ENCODE measurements at places on chromosomes 11 and 22. TPM values are rescaled to one million over a fixed set of nuclear protein-coding genes. Genes with fewer than 3 reads are reported as not detected.

The CTSW gene
- total RNA-seq, result 161 TPM

DNA sequence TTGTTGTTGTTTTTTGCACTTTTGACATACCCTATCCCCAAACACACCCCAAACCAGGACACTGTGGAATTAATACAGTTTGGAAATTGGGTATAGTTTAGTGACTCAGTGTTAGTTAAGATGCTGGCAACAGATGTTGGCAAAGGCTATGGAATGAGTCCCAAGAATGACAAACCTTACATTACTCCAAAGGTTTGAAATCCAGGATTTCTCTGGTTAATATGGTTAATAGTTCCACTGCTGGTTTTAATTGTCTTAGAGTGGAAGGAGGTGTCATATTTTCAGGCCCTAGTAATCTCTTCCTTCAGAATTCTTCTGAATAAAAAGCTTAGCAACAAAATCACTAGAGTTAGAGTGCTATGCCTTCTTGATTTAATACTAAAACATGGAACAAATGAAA lies 775 bp downstream of the LPXN start:
- peaks cover 44% of the 10 kb centered on the region for H3K4me1 ChIP-seq
- H3K27ac ChIP-seq, result peak overlapping the region; percentile 97
- H3K36me3 ChIP-seq, result peaks cover 27% of the 10 kb centered on the region
- peak overlapping the region; percentile 96 for H3K4me3 ChIP-seq
- DNase-seq, result no peak

The KDM4E gene
- total RNA-seq, result not detected

DNA sequence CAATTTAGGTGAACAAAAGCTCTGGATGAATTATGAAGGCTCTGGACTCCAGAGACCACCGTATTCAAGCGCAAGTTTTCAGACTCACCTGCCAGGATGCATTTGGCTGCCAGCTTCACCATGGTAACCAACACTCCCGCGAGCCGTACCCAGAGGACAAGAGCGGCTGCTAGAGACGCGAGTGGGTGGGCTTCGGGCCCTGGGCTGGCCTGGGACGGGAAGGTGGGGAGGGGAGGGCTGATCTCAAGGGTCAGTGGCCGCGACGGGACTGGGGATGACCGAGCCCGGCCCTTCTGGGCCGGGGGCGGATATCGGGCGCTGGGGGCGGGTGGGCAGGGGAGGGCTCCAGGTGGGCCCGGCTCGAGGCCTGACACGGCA lies 344 bp downstream of the IFT27 start:
- peak overlapping the region; percentile 72 for H3K27ac ChIP-seq
- peaks cover 2% of the 10 kb centered on the region for H3K36me3 ChIP-seq
- H3K4me3 ChIP-seq, result peak overlapping the region; percentile 83
- no peaks in the 10 kb centered on the region for H3K27me3 ChIP-seq

DNA sequence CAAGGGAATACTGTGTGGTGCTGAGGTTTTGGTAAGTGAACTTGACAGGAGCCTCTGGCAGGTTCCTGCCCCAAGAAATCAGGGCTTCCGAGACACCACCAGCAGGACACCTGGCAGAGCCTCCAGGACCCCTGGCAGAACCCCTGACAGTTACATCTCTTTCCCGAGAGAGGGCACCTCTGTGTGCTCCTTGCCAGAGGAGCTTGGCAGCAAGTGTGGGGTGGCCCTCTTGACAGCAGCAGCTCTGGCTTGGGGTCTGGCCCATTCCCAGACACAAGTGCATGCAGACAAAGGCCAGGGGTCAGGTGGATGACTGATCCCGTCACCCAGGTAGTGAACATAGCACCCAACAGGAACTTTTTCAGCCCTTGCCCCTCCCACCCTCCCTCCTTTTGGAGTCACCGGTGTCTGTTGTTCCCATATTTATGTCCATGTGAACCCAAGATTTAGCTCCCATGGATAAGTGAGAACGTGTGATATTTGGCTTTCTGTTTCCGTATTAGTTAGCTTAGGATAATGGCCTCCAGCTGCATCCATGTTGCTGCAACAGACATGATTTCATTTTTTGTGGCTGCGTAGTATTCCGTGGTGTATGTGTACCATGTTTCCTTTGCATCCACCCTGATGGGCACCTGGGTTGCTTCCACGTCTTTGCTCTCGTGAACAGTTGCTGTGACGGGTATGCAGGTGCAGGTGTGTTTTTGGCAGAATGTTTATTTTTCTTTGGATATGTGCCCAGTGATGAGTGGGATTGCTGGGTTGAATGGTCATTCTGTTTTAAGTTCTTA lies 21.2 kb upstream of the OSBPL5 start:
- DNase-seq, result no peak
- no peak overlapping the region for H3K27ac ChIP-seq
- H3K4me3 ChIP-seq, result no peak overlapping the region
- H3K27me3 ChIP-seq, result peaks cover 5% of the 10 kb centered on the region

- no peak for DNase-seq
- no peak overlapping the region for H3K27ac ChIP-seq
- H3K27me3 ChIP-seq, result peaks cover 5% of the 10 kb centered on the region
- no peaks in the 10 kb centered on the region for H3K36me3 ChIP-seq
- no peak overlapping the region for H3K4me3 ChIP-seq
Measured at GRCh38 chr11:64150481-64151239, 15.3 kb downstream of the MACROD1 start.

DNA sequence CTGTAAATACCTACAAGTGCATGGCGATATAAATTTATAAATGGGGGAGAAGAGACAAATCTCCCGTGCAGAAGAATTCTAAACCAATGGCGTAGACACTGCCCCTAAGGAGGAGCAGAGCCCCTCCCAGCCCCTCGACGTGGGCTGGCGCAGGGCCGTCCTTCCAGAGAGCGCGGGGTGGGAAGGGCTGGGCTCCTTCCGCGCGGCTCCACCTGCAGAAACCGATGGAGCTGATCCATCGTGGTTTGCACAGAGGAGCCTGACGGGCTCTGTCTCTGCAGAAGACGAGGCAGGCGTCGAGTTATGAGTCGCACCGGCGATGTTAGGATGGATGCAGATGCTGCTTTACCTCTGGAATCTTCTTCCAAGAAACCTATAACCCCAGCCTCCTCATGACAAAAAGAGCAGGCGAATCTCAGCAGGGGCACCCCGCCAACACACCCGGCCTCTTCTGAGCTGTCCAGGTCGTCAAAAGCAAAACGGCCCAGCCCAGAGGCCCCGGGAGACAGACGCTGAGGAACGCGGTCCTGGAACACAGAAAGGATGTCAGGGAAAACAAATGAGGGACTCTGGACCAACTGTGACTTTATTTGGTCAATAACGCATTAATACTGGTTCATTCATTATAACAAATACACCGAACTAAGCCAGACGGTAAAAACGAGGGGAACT lies 11.0 kb upstream of the B4GALNT4 start:
- H3K4me1 ChIP-seq, result peaks cover 24% of the 10 kb centered on the region
- no peak overlapping the region for H3K27ac ChIP-seq
- H3K36me3 ChIP-seq, result no peaks in the 10 kb centered on the region
- no peak overlapping the region for H3K4me3 ChIP-seq

The C2CD2L gene
- total RNA-seq, result 32.6 TPM

- no peak overlapping the region for H3K27ac ChIP-seq
- no peaks in the 10 kb centered on the region for H3K36me3 ChIP-seq
- peaks cover 2% of the 10 kb centered on the region for H3K27me3 ChIP-seq
- no peak overlapping the region for H3K4me3 ChIP-seq
- no peak for DNase-seq
Measured at GRCh38 chr11:8828046-8828445, 82.9 kb upstream of the AKIP1 start.

GRCh38 chr22:24059793-24060192 lies 48.7 kb downstream of the CABIN1 start:
- peaks cover 10% of the 10 kb centered on the region for H3K4me1 ChIP-seq
- peak overlapping the region; percentile 3 for H3K4me3 ChIP-seq
- no peak for DNase-seq
- H3K27me3 ChIP-seq, result no peaks in the 10 kb centered on the region
- H3K36me3 ChIP-seq, result peaks cover 40% of the 10 kb centered on the region

DNA sequence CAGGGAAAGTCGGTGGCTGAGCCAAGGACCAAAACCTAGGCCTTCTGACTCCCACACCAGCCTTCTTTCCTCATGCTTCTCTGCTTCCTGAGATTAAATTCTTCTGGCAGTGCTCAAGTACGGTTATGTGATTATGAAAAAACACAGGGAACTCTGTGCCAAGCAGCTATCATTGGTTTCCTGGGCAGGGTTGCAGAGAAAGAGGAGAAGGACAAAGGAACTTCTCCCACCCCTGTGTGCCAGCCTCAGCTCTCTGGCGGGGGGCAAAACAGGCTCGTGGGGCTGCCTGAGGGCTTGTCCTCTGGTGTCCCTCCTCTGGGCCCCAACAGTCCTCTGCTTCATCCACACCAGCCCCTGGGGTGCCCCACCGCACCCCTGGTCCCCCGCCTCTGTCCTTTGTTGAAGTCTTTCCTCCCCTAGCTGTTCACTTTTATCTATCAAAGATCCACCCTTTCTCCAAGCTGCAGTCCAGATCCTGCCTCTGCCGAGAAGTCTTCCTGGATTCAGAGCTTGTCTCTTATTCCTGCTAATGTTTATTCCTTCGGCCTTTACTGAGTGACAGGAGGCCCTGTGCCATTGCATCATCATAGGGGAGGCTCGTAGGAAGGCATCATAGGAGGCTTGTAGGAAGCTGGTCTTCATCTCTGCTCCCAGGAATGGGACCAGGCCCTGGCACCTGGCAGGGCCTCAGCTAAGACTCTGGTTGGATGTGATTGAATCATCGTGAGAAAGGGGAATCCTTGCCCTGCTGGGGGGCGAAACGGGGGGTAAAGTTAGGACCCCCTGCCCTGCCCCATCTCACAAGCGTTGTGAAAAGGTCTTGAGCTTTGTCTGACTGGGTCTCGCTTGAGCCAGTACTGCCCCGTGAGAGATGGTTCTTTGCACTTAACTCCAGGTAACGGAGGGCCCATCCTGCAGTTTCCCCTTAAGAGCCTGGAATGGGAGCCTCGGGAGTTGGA lies 11.5 kb upstream of the FTH1 start:
- peaks cover 7% of the 10 kb centered on the region for H3K4me1 ChIP-seq
- no peaks in the 10 kb centered on the region for H3K27me3 ChIP-seq
- H3K27ac ChIP-seq, result no peak overlapping the region

The SMC1B gene
- total RNA-seq, result 2.5 TPM

DNA sequence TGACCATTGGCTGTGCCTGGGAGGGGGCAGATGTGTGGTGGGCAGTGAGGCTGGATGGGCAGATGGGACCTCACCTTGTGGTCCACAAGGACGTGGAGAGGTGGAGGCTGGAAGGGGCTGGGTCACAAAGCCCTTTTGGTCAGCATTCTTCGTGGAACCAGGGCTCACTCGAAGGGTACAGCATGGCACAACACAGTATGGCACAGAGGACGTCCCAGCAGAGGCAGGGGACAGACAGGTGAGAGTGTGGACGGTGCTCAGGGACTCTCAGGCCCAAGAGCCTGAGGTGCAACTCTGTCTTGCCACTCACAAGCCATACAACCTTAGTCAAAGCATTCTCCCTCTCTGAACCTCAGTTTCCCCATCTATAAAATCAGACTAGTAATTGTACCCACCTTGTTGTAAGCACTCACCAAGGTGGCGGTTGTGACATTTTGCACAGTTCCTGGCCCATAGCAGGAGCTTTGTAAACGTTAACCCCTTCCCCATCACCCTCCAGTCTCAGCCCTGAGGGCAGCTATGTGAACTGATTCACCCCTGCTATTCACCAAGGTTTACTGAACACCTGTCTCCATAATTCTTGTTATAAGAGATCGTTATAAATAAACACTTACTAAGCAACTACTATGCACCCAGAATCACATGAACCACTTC lies 11.6 kb upstream of the TSKU start:
- peak overlapping the region; percentile 17 for H3K4me3 ChIP-seq
- peaks cover 48% of the 10 kb centered on the region for H3K4me1 ChIP-seq
- H3K36me3 ChIP-seq, result peaks cover 2% of the 10 kb centered on the region
- peaks cover 3% of the 10 kb centered on the region for H3K27me3 ChIP-seq
- peak overlapping the region; percentile 22 for H3K27ac ChIP-seq

The KRTAP5-7 gene
- total RNA-seq, result not detected

GRCh38 chr11:56849852-56850251 lies 101.4 kb upstream of the OR9G4 start:
- no peak for DNase-seq
- no peak overlapping the region for H3K27ac ChIP-seq
- H3K4me3 ChIP-seq, result no peak overlapping the region

DNA sequence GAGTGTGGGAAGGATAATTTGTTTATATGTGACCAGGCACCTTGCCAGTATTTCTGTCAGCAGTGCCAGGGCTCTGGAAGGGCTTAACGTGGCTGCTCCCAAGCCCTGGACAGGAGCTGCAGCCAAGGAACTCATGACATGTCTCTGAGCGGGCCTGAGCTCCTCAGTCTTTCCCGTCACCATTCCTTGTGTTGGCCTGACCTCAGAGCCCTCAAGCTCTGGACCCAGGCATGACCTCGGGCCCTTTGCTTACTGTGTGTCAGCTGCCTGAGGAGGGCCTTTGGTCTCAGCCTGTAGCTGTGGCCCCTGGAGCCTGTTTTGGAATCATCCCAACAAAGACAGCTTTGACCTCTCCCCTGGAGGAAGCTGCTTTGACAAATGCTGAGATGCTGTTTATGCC lies 264.1 kb upstream of the PLET1 start:
- H3K36me3 ChIP-seq, result no peaks in the 10 kb centered on the region
- no peak overlapping the region for H3K27ac ChIP-seq
- H3K4me1 ChIP-seq, result peaks cover 1% of the 10 kb centered on the region
- H3K4me3 ChIP-seq, result no peak overlapping the region
- DNase-seq, result no peak

- no peaks in the 10 kb centered on the region for H3K27me3 ChIP-seq
- no peak overlapping the region for H3K4me3 ChIP-seq
- no peaks in the 10 kb centered on the region for H3K36me3 ChIP-seq
- no peak for DNase-seq
- H3K4me1 ChIP-seq, result peaks cover 2% of the 10 kb centered on the region
Measured at GRCh38 chr22:32364210-32364609, 6.5 kb downstream of the RFPL3 start.

The LIPT2 gene
- total RNA-seq, result 3.1 TPM

GRCh38 chr11:103942646-103943045 lies 93.8 kb upstream of the DDI1 start:
- H3K27ac ChIP-seq, result no peak overlapping the region
- H3K4me3 ChIP-seq, result no peak overlapping the region
- no peaks in the 10 kb centered on the region for H3K36me3 ChIP-seq

The RAB36 gene
- total RNA-seq, result 0.68 TPM

- H3K27me3 ChIP-seq, result peaks cover 52% of the 10 kb centered on the region
- no peaks in the 10 kb centered on the region for H3K36me3 ChIP-seq
- H3K27ac ChIP-seq, result no peak overlapping the region
- H3K4me3 ChIP-seq, result peak overlapping the region; percentile 54
- peaks cover 5% of the 10 kb centered on the region for H3K4me1 ChIP-seq
Measured at GRCh38 chr22:26903030-26903856, 245.9 kb downstream of the MIAT start.

GRCh38 chr22:44584256-44584902 lies 86.3 kb upstream of the RTL6 start:
- peaks cover 13% of the 10 kb centered on the region for H3K4me1 ChIP-seq
- H3K27me3 ChIP-seq, result peaks cover 43% of the 10 kb centered on the region
- H3K4me3 ChIP-seq, result no peak overlapping the region
- no peaks in the 10 kb centered on the region for H3K36me3 ChIP-seq

The OR56A1 gene
- not detected for total RNA-seq

DNA sequence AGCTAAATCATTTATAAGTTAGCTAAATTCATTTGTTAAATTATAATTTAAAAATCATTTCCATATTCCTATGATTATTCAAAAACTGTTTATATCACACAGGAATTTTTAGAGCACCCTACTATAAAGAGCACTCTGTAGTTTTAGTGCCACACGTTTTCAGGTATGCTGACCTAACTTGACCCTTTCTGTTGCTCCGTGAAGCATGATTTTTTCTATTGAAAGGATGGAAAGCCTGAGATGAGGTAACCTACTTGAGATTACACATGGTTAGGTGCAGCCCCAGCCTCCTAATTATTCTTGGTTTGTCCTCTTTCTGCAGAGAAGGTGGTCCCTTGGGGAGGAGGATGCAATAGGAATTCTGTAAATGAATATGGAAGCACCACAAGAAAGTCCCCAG lies 72.6 kb downstream of the PPFIBP2 start:
- no peak overlapping the region for H3K4me3 ChIP-seq
- no peaks in the 10 kb centered on the region for H3K4me1 ChIP-seq
- DNase-seq, result no peak
- no peaks in the 10 kb centered on the region for H3K27me3 ChIP-seq

The CLDN5 gene
- total RNA-seq, result not detected

All from activated naive CD8-positive, alpha-beta T cell treated with anti-CD3 and anti-CD28 coated beads, Interleukin-2, amount 10 ng/mL, durations not matched to agents 7 days and 5 days (primary cell).